CD4-positive, alpha-beta T cell (primary cell): ENCODE measurements at places on chromosomes 3 and 15.

- no peak for DNase-seq
- no peaks in the 10 kb centered on the region for H3K36me3 ChIP-seq
- H3K4me3 ChIP-seq = no peak overlapping the region
- no peaks in the 10 kb centered on the region for H3K4me1 ChIP-seq
Observed at GRCh38 chr3:13762906-13763305, 117.0 kb downstream of the WNT7A start.

DNA sequence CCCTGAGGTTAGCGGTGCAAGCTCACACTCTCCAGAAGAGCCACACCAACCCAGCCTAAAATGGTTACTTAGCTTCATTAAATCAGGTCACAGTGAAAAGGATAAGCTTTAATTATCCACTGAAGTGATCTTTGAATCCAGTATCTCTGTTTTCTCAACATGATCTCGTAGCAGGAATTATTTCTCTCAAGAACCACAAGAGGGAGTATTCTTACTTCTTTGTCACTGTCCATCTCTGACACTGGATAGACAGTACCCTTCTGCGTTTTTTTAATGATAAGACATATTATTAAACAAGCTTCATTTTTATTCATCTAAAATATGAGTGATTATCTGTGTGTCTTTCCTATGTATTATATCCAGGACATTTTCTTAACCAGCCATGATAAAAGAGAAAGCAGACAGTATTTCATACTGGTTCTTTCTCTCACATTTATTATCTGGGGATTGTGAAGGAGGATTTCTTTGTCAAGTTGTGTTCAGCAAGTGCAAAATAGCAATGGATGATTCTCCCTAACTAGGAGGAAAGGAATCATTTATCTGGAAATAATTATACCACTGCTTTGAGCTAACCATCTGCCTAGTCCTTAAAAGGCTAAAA, 105.4 kb upstream of the CCDC54 start:
- no peaks in the 10 kb centered on the region for H3K4me1 ChIP-seq
- H3K27me3 ChIP-seq = peaks cover 5% of the 10 kb centered on the region
- H3K4me3 ChIP-seq = no peak overlapping the region

GRCh38 chr3:24315971-24316370, 178.7 kb downstream of the THRB start:
- no peaks in the 10 kb centered on the region for H3K4me1 ChIP-seq
- no peak for DNase-seq
- H3K36me3 ChIP-seq = no peaks in the 10 kb centered on the region
- no peak overlapping the region for H3K27ac ChIP-seq
- H3K27me3 ChIP-seq = no peaks in the 10 kb centered on the region
- no peak overlapping the region for H3K4me3 ChIP-seq

- H3K4me1 ChIP-seq = peaks cover 5% of the 10 kb centered on the region
- no peaks in the 10 kb centered on the region for H3K36me3 ChIP-seq
- no peak for DNase-seq
- no peaks in the 10 kb centered on the region for H3K27me3 ChIP-seq
Observed at GRCh38 chr3:72279631-72280041, 494.7 kb upstream of the PROK2 start.

- no peaks in the 10 kb centered on the region for H3K27me3 ChIP-seq
- H3K36me3 ChIP-seq = peaks cover 13% of the 10 kb centered on the region
- H3K4me3 ChIP-seq = peak overlapping the region; percentile 94
- peaks cover 56% of the 10 kb centered on the region for H3K4me1 ChIP-seq
Observed at GRCh38 chr3:128878556-128879124, 780 bp upstream of the ACAD9 start.

GRCh38 chr3:48684480-48685143, 1.1 kb downstream of the NCKIPSD start:
- peaks cover 53% of the 10 kb centered on the region for H3K36me3 ChIP-seq
- no peak for DNase-seq
- no peaks in the 10 kb centered on the region for H3K27me3 ChIP-seq

DNA sequence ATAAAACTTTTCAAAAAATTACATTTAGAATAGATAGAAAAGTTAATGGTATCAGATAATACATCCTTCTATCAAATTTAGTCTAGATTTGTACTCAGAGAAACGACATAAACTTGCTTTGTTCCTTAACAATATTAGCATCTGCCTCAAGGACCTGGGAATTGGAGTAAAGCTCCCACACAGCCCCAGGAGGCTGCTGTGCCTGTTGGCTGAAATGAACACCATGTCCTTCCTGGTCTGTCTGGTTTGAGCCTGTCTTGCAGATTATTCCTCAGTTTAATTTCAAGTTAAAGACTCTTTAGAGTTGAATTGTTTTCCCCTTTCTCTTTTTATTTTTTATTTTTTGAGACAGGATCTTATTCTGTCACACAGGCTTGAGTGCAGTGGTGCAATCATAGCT, 19.4 kb downstream of the GNB5 start:
- peaks cover 14% of the 10 kb centered on the region for H3K4me1 ChIP-seq
- peaks cover 2% of the 10 kb centered on the region for H3K36me3 ChIP-seq
- no peak overlapping the region for H3K4me3 ChIP-seq
- H3K27ac ChIP-seq = no peak overlapping the region
- H3K27me3 ChIP-seq = no peaks in the 10 kb centered on the region

GRCh38 chr3:50515565-50516439, 12.4 kb upstream of the CACNA2D2 start:
- no peak overlapping the region for H3K4me3 ChIP-seq
- no peak overlapping the region for H3K27ac ChIP-seq
- H3K27me3 ChIP-seq = no peaks in the 10 kb centered on the region
- peaks cover 12% of the 10 kb centered on the region for H3K4me1 ChIP-seq
